ENCODE measurements at places on chromosomes 2 and 18.

- DNase-seq, result no peak
Observed at GRCh38 chr2:129623783-129624182, 355.7 kb upstream of the RAB6C start.

- DNase-seq, result no peak
Observed at GRCh38 chr2:104312684-104313083, 541.2 kb upstream of the POU3F3 start.

DNA sequence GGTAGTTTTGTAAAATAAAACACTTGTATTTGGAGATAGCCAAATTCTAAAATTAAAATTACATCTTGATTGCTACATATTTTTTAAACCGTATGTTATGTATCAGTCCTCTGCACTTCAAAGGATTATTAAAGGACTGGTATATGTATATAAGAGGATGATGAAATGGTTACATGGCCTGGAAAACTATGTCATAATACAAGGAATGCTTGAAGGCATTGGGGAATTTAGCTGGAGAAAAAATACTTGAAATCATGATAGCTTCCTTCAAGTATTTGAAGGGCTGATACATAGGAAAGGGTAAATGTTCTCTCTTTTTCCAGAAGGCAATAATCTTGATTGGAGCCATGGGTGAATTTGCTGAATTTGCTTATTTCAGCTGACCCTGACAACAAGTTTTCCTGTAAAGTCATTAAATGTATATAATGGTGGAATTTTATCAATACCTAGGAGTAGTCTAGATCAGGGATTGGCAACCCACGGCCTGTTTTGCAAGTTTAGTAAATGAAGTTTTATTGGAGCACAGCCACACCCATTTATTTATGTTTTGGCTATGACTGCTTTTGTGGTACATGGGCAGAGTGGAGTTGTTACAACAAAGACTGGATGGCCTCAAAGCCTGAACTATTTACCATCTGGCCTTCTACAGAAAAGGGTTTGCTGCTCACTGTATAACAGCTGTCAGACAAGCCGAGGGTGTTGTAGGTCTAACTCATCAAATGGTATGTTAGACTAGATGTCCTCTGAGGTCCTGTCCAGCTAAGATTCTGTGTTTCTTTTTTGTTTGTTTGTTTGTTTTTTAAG, 34.4 kb downstream of the ACYP2 start:
- DNase-seq, result no peak

DNA sequence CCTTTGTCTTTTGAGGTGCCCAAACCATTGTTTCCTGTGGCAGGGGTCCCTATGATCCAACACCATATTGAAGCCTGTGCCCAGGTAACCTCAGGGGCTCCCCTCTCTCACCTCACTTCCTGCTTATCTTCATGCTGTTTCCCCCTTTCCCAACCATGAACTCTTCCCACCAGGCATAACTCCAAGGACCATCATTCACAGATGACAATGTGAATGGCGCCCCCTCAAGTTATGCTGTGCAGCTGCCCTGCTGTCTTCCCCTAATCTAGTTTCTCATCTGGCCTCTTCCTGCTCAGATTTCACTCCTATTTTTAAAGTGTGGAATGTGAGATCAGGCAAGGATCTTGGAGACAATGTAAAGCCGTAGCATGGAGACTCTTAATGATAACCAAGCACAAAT, 1.4 kb downstream of the GMPPA start:
- DNase-seq, result no peak

- no peak for DNase-seq
Observed at GRCh38 chr18:35244671-35245070, 3.8 kb downstream of the ZNF397 start.
